ENCODE measurements at places on chromosomes 7 and 10. TPM values are rescaled to one million over a fixed set of nuclear protein-coding genes. Genes with fewer than 3 reads are reported as not detected.

GRCh38 chr7:108528183-108528712 lies 2.3 kb upstream of the PNPLA8 start:
- DNase-seq = no peak

- no peak for DNase-seq
Measured at GRCh38 chr7:99992330-99993038, 16.7 kb upstream of the AZGP1 start.

DNA sequence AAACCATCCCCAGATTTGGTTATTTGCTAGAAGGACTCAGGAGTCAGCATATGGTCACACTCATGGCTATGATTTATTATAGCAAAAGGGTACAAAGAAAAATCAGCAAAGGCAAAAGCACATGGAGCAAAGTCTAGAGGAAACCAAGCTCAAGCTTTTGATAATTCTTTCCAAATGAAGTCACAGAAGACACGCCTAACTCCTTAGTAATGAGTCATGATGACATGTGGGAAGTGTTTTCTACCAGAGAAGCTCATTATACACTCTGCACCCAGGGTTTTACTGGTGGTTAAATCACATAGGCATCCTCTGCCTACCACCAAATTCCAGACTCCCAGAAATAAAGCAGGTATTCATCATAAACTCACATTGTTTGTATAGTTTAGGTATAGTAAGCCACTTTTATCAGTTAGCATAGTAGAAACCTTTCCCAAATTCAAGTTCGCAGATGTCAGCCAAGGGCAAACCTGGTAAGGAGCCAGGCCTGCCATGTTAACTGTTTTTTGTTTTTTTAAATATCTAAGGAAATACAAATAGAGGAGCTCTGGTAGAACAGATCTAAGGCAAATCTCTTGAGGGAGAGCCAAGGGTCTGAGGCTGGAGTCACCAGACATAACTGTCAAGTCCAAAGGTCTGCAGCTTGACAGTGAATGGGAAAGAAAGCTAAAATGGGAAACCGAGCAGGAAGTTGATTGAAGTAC lies 15.4 kb upstream of the HIBADH start:
- DNase-seq = no peak

Gene GPR26
- not detected for total RNA-seq

Gene CALHM1
- 0.73 TPM for total RNA-seq
